ENCODE measurements at places on chromosomes 13 and 19.
A peak's percentile ranks its signal among the peaks of the same experiment; 100 is the strongest.

GRCh38 chr13:48281556-48281955, 22.0 kb upstream of the RB1 start:
- no peak for DNase-seq

DNA sequence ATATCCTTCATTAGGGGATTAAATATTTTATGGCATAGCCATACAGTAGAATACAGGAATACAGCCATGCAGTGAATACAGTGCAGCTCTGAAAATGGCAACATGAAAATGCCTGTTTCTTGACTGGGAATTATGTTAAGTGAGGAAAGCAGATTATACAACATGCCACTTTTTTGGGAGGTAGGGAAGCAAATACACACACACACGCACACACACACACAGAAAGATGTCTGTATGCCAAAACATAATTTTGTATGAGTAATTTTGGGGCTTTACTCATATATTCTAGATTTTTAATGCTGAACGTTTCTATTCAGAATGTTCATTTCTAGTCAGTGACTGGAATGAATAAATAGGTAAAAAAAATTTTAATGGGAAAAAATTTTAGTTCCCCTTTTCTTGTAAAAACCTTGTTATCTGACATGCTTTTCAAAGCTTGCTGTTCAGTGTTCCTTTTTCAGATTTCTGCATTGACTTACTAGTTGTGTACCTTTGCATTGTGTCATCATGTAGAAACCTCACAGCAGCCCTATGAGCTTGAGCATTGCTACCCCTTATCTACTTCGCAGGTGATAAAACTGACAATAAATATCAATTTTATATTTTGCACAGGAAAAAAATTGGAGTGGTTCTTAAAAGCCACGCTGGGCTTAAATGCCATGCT, 7.8 kb downstream of the GPR183 start:
- DNase-seq: no peak

- no peak for DNase-seq
These were observed at the start of gene CCDC8 for GRCh38 chr19:46413262-46414031. CCDC8 (minus strand) TSS chr19:46413564; CDS start chr19:46412810, 754 bp downstream.

- no peak for DNase-seq
These were observed 26.7 kb upstream of the TDRD3 start for GRCh38 chr13:60370343-60370742.

- DNase-seq: peak; percentile 16
These were observed 140.5 kb downstream of the SLC7A1 start for GRCh38 chr13:29454931-29455481.

DNA sequence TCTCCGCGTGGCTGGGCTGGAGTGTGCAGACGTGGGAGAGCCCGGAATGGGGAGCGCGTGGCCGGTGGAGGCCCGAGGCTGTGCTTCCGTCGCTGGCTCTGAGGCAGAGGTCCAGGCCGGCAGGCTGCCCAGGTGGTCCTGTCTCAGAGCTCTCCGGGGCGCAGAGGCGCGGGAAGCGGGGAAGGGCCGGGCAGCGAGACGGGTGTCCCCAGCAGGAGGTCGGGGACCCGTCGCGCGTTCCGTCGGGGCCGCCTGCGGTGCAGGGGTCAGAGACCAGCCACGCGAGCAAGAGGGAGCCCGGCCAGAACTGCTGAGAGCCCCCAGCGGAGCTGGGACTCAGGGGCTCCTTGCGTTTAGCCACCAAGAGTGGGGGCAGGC, 1.3 kb upstream of the C1QTNF9 start:
- no peak for DNase-seq

GRCh38 chr19:33039108-33039599, 25.5 kb downstream of the RHPN2 start:
- peak; percentile 61 for DNase-seq

GRCh38 chr13:32624441-32624840, 38.2 kb downstream of the PDS5B start:
- DNase-seq: no peak

DNA sequence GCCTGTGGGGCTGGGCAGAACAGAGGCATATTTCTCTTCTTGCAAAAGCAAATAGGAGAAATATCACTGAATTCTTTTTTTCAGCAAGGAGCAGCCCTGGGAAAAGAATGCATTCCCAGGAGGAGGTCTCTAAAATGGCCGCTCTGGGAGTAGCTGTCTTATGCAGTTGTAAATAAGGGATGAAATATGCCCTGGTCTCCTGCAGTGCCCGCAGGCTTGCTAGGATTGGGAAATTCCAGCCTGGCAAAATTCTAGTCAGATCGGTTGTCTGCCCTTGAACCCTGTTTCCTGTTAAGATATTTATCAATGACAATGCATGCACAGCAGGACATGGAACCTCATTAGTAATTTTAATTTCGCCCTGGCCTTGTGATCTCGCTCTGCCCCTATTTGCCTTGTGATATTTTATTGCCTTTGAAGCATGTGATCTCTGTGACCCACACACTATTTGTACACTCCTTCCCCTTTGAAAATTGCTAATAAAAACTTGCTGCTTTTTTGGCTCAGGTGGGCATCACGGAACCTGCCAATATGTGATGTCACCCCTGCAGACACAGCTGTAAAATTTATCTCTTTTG, 1993.2 kb downstream of the PCDH9 start:
- DNase-seq: no peak
